CD4-positive, alpha-beta T cell (primary cell): ENCODE measurements at places on chromosomes 6 and 20. TPM values are rescaled to one million over a fixed set of nuclear protein-coding genes. Genes with fewer than 3 reads are reported as not detected.

- H3K4me3 ChIP-seq: no peak overlapping the region
- H3K27me3 ChIP-seq: no peaks in the 10 kb centered on the region
- no peak overlapping the region for H3K27ac ChIP-seq
- no peaks in the 10 kb centered on the region for H3K36me3 ChIP-seq
Measured at GRCh38 chr20:60962367-60963045, 289.6 kb upstream of the CDH4 start.

GRCh38 chr20:13342469-13343242 is 121.6 kb downstream of the ISM1 start:
- H3K4me3 ChIP-seq: no peak overlapping the region
- H3K27me3 ChIP-seq: no peaks in the 10 kb centered on the region
- H3K27ac ChIP-seq: no peak overlapping the region
- DNase-seq: no peak
- no peaks in the 10 kb centered on the region for H3K36me3 ChIP-seq

- no peaks in the 10 kb centered on the region for H3K4me1 ChIP-seq
- no peak overlapping the region for H3K27ac ChIP-seq
- no peak overlapping the region for H3K4me3 ChIP-seq
- no peak for DNase-seq
- no peaks in the 10 kb centered on the region for H3K27me3 ChIP-seq
Measured at GRCh38 chr6:71248306-71248765, 40.3 kb upstream of the OGFRL1 start.

- no peak overlapping the region for H3K27ac ChIP-seq
- H3K4me3 ChIP-seq: no peak overlapping the region
- H3K36me3 ChIP-seq: peaks cover 15% of the 10 kb centered on the region
- H3K27me3 ChIP-seq: no peaks in the 10 kb centered on the region
- no peaks in the 10 kb centered on the region for H3K4me1 ChIP-seq
Measured at GRCh38 chr20:38982291-38982690, 20.1 kb downstream of the DHX35 start.

DNA sequence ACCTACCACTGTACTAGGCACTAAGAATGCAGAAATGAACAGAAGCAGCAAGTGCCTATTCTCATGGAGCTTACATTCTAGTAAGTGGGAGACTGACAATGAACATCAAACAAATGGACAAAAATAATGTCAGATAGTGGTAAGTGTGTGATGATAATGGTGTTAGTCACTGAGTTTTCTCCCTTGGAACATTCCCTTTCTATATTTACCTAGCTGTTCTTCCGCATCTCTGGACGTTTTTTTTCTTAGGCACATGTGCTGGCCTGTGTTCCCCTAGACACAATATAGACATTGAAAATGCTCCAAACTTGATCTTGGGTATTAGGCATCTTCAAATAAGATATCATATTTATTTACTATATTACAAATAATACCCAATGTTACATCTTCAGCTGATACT is 218.1 kb upstream of the GJE1 start:
- no peak for DNase-seq
- H3K27ac ChIP-seq: no peak overlapping the region
- no peaks in the 10 kb centered on the region for H3K27me3 ChIP-seq

DNA sequence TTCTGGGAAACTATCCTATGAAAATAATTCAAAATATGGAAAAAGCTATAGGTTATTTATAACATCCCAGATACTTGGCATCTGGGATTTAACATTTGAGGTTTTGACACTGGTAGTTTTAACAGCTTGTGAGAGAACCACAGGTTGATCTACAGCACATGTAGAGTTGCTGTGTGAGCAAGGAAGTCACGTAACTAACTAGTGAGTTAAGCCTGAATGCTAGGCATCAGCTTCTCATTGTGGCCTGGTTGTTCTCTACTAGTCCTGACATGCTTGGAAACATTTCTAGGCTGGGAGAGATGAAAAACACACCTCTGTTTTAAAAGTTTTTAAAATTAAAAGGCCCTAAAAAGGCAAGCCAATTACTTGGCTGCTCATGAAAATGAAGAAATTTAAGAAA is 28.2 kb downstream of the ESF1 start:
- H3K27ac ChIP-seq: no peak overlapping the region
- peaks cover 45% of the 10 kb centered on the region for H3K36me3 ChIP-seq
- H3K27me3 ChIP-seq: no peaks in the 10 kb centered on the region
- no peaks in the 10 kb centered on the region for H3K4me1 ChIP-seq
- DNase-seq: no peak

DNA sequence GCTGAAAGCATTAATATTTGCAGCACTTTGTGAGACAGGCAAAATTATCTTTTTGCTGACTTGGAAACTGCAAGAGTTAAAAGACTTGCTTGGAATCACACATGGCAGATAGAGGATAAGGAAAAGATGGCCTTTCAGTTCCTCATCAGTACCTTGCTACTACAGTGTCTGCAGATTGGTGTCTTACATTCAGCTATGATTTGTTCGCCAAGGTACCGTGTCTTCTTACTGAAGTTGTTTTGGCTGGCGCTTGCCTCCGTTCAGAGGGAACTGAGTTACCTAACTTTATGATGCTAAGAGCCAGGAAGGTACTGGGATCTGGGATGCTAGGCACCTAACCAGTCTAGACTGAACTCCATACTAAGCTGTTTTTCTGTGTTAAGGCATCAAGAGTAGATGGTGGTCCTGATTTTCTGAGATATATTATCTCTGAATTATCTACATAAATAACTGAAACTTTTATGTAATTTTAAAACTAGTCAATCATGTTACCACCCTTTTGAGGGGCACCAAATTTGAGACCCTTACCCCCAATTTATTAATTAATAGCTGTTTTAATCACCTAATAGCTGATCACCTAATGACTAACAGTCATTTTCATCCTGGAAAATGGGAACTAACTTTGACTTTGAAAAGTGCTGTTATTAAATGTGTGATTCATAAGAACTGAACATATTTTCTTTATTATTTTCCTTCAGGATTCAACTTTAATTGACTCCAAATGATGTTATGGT is 2.5 kb downstream of the WTAP start:
- H3K27me3 ChIP-seq: no peaks in the 10 kb centered on the region
- peaks cover 16% of the 10 kb centered on the region for H3K36me3 ChIP-seq
- H3K4me3 ChIP-seq: peak overlapping the region; percentile 82
- no peak overlapping the region for H3K27ac ChIP-seq
- no peak for DNase-seq

GRCh38 chr6:160218810-160219209 is 39.8 kb downstream of the SLC22A2 start:
- no peak for DNase-seq
- H3K27me3 ChIP-seq: peaks cover 19% of the 10 kb centered on the region
- no peak overlapping the region for H3K4me3 ChIP-seq

DNA sequence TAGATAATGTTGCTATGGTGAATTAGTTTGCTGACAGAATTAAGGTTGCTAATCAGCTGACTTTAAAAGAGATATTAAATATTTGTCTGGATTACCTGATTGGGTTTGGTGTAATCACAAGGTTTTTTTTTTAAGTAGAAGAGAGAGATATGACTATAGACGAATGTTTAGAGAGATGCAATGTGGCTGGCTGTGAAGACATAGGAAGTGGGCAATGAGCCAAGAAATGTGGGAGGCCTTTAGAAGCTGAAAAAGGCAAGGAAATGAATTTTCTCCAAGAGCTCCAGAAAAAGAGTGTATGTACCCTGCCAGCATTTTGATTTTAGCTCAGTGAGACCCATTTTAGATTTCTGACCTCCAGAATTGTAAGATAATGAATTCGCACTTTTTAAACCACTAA is 598.3 kb downstream of the PKHD1 start:
- no peak overlapping the region for H3K27ac ChIP-seq
- no peaks in the 10 kb centered on the region for H3K27me3 ChIP-seq
- no peak overlapping the region for H3K4me3 ChIP-seq
- no peak for DNase-seq

- H3K36me3 ChIP-seq: no peaks in the 10 kb centered on the region
- peaks cover 20% of the 10 kb centered on the region for H3K27me3 ChIP-seq
- H3K4me1 ChIP-seq: no peaks in the 10 kb centered on the region
- H3K4me3 ChIP-seq: no peak overlapping the region
- H3K27ac ChIP-seq: no peak overlapping the region
Measured at GRCh38 chr6:1435806-1436205, 46.4 kb downstream of the FOXF2 start.

DNA sequence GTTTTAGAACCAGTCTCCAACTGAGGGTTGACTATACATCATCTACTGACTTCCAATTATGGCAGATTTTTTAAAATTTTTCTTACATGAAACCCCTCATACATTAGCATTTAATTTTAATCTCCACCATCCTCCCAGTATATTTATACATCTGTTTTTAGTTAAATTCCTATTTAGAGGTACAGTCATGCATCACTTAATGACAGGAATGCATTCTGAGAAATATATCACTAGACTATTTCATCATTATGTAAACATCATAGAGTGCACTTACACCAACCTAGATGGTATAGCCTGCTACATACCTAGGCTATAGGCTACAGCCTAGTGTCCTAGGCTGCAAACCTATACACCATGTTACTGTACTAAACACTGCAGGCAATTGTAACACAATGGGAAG is 316.7 kb upstream of the MARCKS start:
- H3K4me1 ChIP-seq: no peaks in the 10 kb centered on the region
- no peak overlapping the region for H3K4me3 ChIP-seq
- H3K27ac ChIP-seq: no peak overlapping the region
- H3K36me3 ChIP-seq: no peaks in the 10 kb centered on the region
- no peak for DNase-seq

DNA sequence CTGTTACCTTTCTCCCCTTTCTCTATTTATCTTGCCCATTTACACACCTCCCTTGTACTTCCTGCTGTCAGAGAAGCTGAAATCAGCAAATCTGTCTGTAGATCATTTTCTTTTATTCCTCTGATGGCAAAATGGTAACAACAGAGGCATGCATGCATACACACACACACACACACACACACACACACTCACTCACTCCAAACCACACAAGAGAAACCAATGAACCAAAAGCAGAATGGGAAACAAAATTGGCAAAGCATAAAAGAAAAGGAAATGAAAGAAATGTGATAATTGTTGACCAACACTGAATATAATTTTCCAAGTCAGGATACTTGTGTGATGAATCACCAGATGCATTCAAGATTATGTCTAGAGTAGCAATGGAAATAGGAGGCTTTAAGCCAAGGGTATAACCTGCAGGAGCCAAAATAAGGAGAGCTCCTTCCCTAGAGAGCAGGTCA is 172.4 kb downstream of the PLCB4 start:
- no peaks in the 10 kb centered on the region for H3K4me1 ChIP-seq
- H3K36me3 ChIP-seq: no peaks in the 10 kb centered on the region
- no peak overlapping the region for H3K4me3 ChIP-seq
- DNase-seq: no peak

DNA sequence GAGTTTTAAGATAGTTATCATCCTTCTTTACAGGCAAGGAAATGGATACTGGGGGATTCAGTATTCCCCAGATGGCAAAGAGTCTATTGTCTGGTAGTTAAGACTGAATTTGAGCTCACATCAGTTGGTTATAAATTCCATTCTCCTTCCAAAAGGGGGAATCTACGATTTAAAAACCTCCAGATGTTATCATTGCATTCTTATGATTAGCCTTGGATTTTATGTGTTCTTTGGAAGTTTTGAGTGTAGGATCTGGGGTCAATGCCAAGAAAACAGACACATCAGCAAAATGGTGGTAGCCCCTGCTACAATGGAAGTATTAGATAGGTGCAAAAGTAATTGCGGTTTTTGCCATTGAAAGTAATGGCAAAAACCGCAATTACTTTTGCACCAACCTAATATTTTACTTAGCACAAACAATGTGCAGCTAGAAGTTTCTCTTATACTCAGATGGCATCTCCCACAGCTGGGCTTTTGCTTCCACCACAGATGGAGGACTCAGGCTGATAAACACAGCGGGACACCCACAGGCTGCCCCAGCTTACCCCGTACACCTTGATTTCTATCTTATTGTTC is 168.2 kb upstream of the RIN2 start:
- no peak overlapping the region for H3K27ac ChIP-seq
- no peak for DNase-seq
- H3K4me3 ChIP-seq: no peak overlapping the region
- H3K4me1 ChIP-seq: no peaks in the 10 kb centered on the region

DNA sequence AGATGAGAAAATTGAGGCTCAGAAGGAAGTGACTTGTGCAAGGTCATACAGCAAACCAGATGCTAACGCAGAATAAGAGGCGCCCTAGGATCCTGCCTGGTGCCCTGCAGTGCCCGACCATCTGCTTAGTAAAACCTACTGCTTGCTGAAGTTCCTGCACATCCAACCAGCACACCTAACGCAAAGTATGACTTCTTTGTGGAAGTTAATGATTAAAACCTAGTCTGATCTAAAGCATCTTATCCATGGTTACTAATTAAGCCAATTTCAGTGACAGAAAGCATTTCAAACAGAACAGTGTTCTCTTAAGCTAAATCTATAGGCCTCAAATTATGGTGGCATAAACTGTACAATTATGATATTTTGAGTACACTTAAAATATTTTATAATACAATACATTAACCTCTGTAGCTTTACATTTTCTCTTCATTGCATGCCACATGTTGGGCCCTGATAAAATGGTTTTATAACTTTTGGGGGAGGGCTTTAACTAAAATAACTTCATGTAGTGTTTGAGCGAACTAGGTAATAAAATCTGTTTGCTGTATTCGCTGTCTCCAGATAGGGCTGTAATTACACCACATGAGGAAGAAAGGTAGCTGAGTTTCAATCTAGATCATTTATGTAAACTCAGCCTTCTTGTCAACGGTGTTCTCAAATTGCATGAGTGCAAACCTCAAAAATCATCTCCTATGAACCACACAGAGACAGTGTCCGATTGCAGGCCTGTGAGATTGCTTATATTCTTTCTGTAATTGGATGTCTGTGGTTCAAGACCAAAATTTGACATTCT is 37.5 kb upstream of the BEND3 start:
- no peaks in the 10 kb centered on the region for H3K27me3 ChIP-seq
- no peak overlapping the region for H3K27ac ChIP-seq
- H3K4me1 ChIP-seq: no peaks in the 10 kb centered on the region
- no peak overlapping the region for H3K4me3 ChIP-seq
- H3K36me3 ChIP-seq: no peaks in the 10 kb centered on the region

DNA sequence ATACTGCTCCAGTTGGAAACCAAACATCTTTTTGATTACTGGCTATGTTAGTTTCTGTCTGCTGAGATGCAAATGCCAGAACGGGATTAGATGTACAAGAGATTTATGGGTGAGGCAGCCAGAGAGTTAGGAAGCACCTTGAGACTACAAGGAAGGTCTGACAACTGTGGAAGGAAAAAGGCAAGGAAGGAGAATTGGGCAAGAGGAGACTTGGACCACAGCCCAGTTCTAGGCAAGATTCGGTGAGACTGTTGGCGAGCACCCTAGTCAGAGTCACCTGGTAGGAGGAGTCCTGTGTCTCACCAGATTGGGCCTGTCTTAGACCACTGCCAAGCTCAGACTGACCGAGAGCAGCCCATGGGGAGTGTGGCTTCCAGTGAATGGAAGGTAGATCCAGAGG is 91.8 kb upstream of the F13A1 start:
- no peaks in the 10 kb centered on the region for H3K4me1 ChIP-seq
- H3K27me3 ChIP-seq: no peaks in the 10 kb centered on the region
- H3K36me3 ChIP-seq: no peaks in the 10 kb centered on the region
- H3K27ac ChIP-seq: no peak overlapping the region
- DNase-seq: no peak

GRCh38 chr6:56211724-56212123 is 35.7 kb downstream of the COL21A1 start:
- H3K4me3 ChIP-seq: no peak overlapping the region
- H3K4me1 ChIP-seq: no peaks in the 10 kb centered on the region
- H3K27ac ChIP-seq: no peak overlapping the region
- H3K27me3 ChIP-seq: no peaks in the 10 kb centered on the region
- H3K36me3 ChIP-seq: no peaks in the 10 kb centered on the region
- no peak for DNase-seq

C6orf15 gene
- total RNA-seq: not detected

ULBP3 gene
- total RNA-seq: not detected

JAG1 gene
- total RNA-seq: 0.77 TPM

PI16 gene
- total RNA-seq: 5.2 TPM

HNF4A gene
- not detected for total RNA-seq

CCHCR1 gene
- total RNA-seq: 17.5 TPM

PTGIS gene
- not detected for total RNA-seq

TBX18 gene
- total RNA-seq: not detected

SLC16A10 gene
- total RNA-seq: 13.4 TPM
